ENCODE measurements at places on chromosomes 7 and 10.
A peak's percentile ranks its signal among the peaks of the same experiment; 100 is the strongest.

- DNase-seq, result no peak
Observed at GRCh38 chr7:150631084-150631826, 930 bp downstream of the GIMAP6 start.

DNA sequence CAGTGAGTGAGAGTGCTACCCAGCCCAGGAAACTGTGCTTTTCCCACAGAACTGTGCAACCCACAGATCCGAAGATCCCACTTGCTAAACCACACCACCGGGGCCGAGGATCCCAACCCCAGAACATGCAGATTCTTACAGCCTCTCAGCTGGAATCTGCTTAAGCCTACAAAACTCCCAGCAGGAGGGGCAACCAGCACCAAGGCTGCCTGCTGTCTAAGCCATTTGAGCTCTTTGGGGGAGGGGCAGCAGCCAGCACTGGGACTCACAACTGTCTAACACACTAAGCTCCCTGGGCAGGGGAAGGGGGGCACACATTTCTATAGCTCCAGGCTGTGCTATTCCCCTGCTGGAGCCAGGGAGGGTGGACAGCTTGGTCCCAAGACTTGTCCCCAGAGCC, 529.9 kb downstream of the XPNPEP1 start:
- no peak for DNase-seq

DNA sequence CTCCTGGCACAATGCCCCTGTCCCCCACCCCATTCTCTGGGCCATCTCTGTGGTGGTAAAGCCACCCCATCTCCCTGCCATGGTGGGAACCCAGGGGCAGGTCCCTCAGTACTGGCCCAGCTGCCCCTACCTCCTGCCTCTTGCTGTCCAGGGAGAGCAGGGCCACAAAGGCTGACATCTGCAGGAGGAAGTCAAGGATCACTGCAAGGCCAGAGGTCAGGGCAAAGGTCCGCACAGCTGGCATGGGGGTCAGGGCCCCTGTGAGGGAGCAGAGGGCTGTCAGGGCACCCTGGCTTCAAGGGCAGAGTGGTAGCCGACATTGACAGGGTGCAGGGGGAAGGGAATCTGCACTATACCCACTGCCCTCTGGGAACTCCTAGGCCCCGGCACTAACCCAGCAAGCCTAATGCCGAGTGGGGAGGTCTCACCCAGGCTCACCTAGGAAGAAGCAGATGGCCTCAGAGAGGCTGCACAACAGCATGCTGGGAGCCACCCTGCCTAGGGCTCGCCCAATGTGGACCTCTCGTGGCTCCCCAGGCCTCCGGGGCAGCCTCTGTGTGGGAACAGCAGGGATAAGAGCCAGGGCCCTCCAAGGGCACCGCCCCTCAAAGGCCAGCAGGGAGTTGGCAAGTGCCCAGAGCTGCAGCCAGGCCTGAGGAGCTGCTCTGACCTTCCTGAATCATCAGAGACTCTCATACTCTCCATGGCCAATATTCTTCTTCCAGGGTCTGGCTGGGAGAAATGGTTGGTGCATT, 7.7 kb downstream of the NPC1L1 start:
- peak; percentile 42 for DNase-seq

DNA sequence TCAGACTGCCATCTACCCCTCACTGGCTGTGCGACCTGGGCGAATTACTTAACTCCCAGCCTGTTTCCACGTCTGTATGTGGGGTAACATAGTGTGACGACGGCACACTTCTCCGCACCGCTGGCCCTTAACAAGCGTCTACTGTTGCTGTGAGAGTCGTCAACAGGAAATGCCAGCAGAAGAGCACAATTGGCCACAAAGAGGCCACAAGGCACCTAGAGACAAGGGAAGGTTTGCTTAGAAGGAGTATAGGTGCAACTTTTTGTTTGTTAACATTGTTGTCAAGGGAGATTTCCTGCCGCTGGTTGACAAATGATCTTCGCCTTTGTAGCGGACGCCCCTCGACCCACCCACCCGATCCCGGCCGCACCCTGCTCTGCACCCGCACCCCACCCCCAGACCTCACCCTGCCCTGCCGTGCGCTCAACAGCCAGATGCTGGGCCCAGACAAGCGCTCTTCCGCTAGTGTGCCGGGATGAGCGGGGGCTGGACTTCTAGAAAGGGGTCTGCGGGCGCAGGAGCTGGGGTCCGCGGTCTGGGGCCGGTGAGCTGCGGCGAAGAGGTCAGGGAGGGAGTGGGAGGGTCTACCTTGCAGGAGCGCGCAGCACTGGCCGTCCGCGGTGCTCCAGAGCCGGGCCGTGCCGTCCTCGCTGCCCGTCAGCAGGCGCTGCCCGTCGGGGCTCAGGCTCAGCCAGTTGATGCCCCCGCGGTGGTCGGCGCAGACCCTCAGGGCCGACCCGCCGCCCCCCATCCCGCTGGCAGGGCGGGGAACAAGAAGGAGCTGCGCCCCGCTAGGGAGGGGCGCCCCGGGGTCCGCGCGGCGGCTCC, 785 bp downstream of the WDR86 start:
- no peak for DNase-seq

DNA sequence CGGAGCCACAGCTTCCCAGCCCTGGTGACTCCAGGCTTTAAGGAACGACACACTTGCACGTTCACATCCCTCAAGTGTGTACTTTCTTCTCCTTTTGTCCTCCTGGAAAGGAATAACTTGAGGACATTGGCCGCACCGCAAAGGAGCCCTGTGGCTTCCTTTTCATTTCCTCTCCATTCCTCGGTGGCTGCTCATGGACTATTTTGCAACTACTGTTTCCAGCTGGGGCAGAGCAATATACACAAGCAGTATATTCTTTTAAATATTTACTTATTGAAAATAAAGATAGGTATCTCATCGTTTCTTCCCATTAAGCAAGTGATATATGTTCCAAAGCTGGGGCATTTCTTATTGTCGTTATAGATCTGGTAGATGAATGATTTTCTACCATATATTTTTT, 97.2 kb upstream of the LYZL1 start:
- DNase-seq, result no peak

- no peak for DNase-seq
Observed at GRCh38 chr7:87027900-87028299, 31.6 kb downstream of the ELAPOR2 start.

- DNase-seq, result no peak
Observed at GRCh38 chr10:18505456-18506118, 145.8 kb downstream of the NSUN6 start.

DNA sequence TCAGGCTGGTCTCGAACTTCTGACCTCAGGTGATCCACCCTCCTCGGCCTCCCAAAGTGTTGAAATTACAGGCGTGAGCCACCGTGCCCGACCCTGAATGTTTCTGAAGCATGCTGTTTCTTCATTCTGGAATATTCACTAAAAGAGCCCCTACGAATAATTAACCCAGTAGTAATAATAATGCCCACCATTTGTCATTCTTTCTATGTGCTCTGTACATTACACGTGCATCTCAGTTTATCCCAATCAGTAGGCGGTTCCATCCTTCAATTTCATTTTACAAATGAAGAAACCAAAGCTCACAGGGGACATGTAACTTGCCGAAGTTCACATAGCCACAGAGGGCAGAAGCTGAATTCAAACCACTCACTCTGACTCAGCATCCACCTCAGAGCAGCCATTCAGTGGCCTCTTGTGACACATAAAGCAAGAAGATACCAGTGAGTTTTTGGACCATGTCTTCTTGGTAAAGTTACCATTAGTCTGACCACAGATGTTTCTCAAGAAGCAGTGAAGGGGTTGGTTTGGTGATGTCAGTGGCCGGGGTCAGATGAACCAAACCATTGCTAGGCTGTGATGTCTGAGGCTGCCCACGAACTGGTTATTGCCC, 71.9 kb upstream of the DUSP5 start:
- DNase-seq, result no peak

DNA sequence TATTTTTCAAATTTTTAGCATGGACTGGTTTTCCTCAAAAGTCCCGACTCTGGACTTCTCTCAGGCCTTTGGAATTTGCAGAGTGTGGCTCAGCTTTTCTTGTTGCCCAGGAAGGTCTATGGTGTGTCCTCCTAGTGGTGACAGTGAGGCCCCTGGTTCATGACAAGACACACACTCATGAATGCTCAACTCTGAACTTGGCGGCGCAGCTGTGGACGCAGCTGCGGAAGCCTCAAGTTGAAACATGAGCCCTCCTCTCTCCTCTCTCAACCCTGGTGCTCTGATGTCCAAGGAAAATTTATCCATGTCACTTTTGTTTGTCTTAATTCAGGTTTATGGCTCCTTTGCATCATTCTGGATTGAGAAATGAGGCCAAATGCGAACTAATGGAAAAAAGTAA, 183.9 kb downstream of the HECW1 start:
- DNase-seq, result no peak

GRCh38 chr7:1109581-1110310, 21.8 kb downstream of the GPER1 start:
- no peak for DNase-seq
